Ovary (tissue), 10 donors: ENCODE measurements at places on chromosomes 3 and 15. TPM values are rescaled to one million over a fixed set of nuclear protein-coding genes. Genes with fewer than 3 reads are reported as not detected.
A peak's percentile ranks its signal among the peaks of the same experiment; 100 is the strongest.

Gene PRKCI
- 15.5 TPM for polyA plus RNA-seq

Gene PDZRN3
- 79.7 TPM for polyA plus RNA-seq

Gene HCLS1
- polyA plus RNA-seq = 45.9 TPM

Gene MESD
- 34.8 TPM for polyA plus RNA-seq

Gene PGBD4
- polyA plus RNA-seq = 0.46 TPM

Gene CHRM5
- polyA plus RNA-seq = not detected

Gene SLC2A2
- not detected for polyA plus RNA-seq

GRCh38 chr3:111210866-111211564 is 139.4 kb downstream of the NECTIN3 start:
- no peak for DNase-seq
- H3K4me3 ChIP-seq = no peak overlapping the region
- H3K27ac ChIP-seq = no peak overlapping the region
- no peaks in the 10 kb centered on the region for H3K27me3 ChIP-seq
- no peaks in the 10 kb centered on the region for H3K4me1 ChIP-seq

DNA sequence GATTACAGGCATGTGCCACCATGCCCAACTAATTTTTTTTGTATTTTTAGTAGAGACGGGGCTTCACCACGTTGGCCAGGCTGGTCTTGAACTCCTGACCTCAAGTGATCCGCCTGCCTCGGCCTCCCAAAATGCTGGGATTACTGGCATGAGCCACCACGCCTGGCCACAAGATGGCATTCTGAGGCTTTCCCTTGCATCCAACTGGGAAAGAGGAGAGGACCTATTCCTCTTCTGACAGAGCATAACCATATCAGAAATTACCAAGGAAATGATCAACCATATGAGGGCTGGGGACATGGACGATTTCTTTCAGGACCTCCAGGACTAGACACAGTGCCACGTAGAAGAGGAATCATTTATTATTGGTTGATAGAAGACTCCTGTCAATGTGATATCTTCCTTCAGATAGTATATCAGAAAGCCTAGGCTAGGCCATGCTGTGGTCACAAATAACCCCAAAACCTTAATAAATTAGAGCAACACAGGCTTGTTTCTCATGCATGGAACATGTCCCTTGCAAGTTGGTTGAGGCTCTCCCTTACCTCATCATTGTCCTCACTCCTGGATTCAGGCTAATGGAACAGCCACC is 372.3 kb upstream of the IL12A start:
- no peak for DNase-seq
- H3K36me3 ChIP-seq = no peaks in the 10 kb centered on the region
- no peak overlapping the region for H3K4me3 ChIP-seq

GRCh38 chr15:25742041-25742730 is 120.9 kb downstream of the ATP10A start:
- H3K36me3 ChIP-seq = no peaks in the 10 kb centered on the region
- DNase-seq = no peak
- H3K27ac ChIP-seq = no peak overlapping the region

- no peaks in the 10 kb centered on the region for H3K36me3 ChIP-seq
- no peak overlapping the region for H3K4me3 ChIP-seq
- H3K4me1 ChIP-seq = no peaks in the 10 kb centered on the region
- DNase-seq = no peak
- H3K27ac ChIP-seq = no peak overlapping the region
Observed at GRCh38 chr3:61381745-61382392, 130.6 kb upstream of the FHIT start.

GRCh38 chr3:57949785-57950615 is 58.2 kb upstream of the FLNB start:
- no peak overlapping the region for H3K4me3 ChIP-seq
- no peaks in the 10 kb centered on the region for H3K27me3 ChIP-seq
- no peak for DNase-seq
- H3K36me3 ChIP-seq = no peaks in the 10 kb centered on the region
- H3K27ac ChIP-seq = no peak overlapping the region

GRCh38 chr3:197354568-197355001 is 56.2 kb upstream of the DLG1 start:
- H3K27ac ChIP-seq = peak overlapping the region; percentile 55
- H3K27me3 ChIP-seq = no peaks in the 10 kb centered on the region
- DNase-seq = peak; percentile 82
- H3K36me3 ChIP-seq = no peaks in the 10 kb centered on the region

- no peak overlapping the region for H3K27ac ChIP-seq
- no peaks in the 10 kb centered on the region for H3K4me1 ChIP-seq
- no peaks in the 10 kb centered on the region for H3K36me3 ChIP-seq
- DNase-seq = no peak
- H3K27me3 ChIP-seq = no peaks in the 10 kb centered on the region
Observed at GRCh38 chr3:5019411-5020241, 40.4 kb downstream of the BHLHE40 start.

DNA sequence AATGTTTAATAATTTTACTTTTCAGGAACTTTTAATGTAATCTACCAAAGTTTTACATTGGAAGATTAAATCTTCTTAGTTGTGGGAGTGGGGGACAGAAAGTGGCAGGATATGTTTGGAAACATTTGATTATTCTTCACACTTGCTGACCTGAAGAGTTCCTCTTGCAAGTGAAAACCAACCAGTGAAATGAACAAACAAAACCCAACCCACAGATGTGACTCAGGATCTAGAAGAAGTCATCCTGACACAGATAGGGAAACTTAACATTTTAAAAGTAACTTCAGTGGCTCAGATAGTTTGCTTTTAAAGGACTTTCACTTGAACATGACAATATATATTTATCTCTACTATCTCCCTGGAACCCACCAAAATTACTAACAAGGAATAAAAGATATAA is 55.4 kb downstream of the ASTE1 start:
- H3K4me3 ChIP-seq = no peak overlapping the region
- no peaks in the 10 kb centered on the region for H3K36me3 ChIP-seq
- DNase-seq = no peak
- no peak overlapping the region for H3K27ac ChIP-seq
- no peaks in the 10 kb centered on the region for H3K4me1 ChIP-seq

GRCh38 chr3:52232279-52233107 is 6.5 kb downstream of the TWF2 start:
- no peak for DNase-seq
- H3K4me3 ChIP-seq = no peak overlapping the region
- no peak overlapping the region for H3K27ac ChIP-seq
- H3K36me3 ChIP-seq = peaks cover 2% of the 10 kb centered on the region
- peaks cover 14% of the 10 kb centered on the region for H3K4me1 ChIP-seq

DNA sequence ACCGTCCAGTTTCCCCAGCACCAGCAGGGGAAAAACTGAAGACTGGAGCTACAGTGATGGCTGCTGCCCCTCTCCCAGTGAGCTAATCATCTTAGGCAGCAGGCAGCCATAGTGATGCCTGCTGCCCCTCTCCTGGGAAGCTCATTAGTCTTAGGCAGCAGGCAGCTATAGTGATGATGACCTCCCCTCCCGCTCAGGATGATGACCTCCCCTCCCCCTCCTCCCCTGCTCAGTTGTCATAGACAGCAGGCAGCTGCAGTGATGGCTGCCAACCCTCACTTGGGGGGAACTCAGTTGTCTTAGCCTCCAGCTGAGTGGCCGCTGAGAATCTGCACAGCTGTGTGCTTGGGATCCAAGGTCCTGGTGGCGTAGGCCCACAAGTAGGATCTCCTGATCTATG is 80.9 kb upstream of the MANF start:
- no peaks in the 10 kb centered on the region for H3K4me1 ChIP-seq
- no peaks in the 10 kb centered on the region for H3K36me3 ChIP-seq
- no peak for DNase-seq

DNA sequence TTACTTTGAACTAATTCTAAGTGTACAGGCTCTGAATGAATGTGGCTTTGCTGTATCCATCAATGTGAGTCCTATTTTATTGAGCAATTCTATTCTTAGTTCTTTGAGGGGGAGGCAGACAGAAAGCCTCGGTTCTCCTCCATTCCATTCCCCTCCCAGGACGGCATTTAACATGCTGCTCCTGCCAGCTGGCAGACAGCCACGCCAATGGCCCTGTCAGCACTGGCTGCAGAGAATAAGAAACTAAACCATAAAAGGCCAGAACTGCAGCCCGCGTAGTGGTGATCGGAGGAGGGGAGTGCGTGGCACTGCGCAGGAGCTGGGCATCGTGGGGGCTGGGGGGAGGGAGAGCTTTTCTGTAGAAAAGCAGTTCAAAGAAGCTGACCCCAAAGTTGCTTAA is 76.0 kb upstream of the HACD2 start:
- H3K4me1 ChIP-seq = peaks cover 21% of the 10 kb centered on the region
- H3K27ac ChIP-seq = peak overlapping the region; percentile 76
- H3K36me3 ChIP-seq = no peaks in the 10 kb centered on the region
- peak; percentile 99 for DNase-seq
- H3K4me3 ChIP-seq = no peak overlapping the region

- no peaks in the 10 kb centered on the region for H3K4me1 ChIP-seq
- H3K27ac ChIP-seq = no peak overlapping the region
- H3K36me3 ChIP-seq = no peaks in the 10 kb centered on the region
- H3K27me3 ChIP-seq = no peaks in the 10 kb centered on the region
- no peak overlapping the region for H3K4me3 ChIP-seq
Observed at GRCh38 chr3:29805757-29806156, 524.9 kb downstream of the RBMS3 start.
